ENCODE measurements at places on chromosomes 5 and 9.
A peak's percentile ranks its signal among the peaks of the same experiment; 100 is the strongest.

GRCh38 chr5:172862165-172862801, 28.2 kb downstream of the ERGIC1 start:
- no peak overlapping the region for H3K27ac ChIP-seq
- H3K36me3 ChIP-seq: peaks cover 27% of the 10 kb centered on the region
- DNase-seq: no peak
- no peak overlapping the region for H3K4me3 ChIP-seq

- DNase-seq: no peak
- H3K4me1 ChIP-seq: no peaks in the 10 kb centered on the region
- H3K27me3 ChIP-seq: no peaks in the 10 kb centered on the region
- no peak overlapping the region for H3K27ac ChIP-seq
- H3K4me3 ChIP-seq: no peak overlapping the region
Observed at GRCh38 chr5:176458904-176459561, 10.8 kb downstream of the FAF2 start.

DNA sequence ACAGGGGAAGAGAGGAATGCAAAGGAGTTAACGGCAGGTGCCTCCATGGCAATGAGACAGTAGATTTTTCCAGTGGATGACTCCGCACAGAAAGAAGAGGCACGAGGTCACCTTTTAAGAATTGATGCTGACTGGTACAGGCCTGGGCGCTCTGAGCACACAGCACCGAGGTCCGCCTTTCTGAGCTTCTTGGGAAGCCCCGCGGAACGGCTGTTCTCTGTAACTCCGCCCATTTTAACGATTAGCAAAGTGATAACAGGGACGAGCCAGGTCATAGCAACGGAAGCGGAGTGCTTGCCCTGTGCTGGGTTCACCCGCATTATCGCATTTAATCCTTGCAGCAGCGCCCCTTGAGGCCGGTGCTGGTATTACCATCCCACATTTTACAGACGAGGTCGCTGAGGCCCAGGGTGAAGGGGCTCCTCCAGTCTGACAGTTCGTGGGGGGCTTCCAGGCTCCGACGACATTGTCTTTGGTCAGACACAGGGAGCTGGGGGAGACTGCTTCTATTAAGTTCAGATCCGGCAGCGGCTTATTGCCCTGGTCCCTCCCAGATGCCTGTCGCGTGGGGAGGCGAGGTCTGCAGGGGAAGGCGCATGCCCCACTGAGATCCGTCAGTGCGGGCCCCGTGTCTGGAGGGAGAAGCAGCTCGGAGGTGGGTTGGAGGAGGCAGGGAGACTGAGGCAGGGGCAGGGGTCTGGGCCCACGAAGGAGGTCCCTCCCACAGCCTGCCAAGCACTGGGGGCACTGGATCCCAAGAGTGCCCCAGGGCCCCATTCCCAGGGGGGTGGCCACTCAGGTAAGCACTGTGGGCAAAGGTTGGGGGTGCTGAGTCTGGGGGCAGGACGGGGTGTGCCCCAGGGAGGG, 22.3 kb upstream of the HMCN2 start:
- no peaks in the 10 kb centered on the region for H3K27me3 ChIP-seq
- no peak overlapping the region for H3K27ac ChIP-seq
- no peak overlapping the region for H3K4me3 ChIP-seq
- peak; percentile 64 for DNase-seq
- H3K4me1 ChIP-seq: peaks cover 5% of the 10 kb centered on the region

GRCh38 chr5:122162100-122162638, 32.8 kb downstream of the ZNF474 start:
- H3K27me3 ChIP-seq: no peaks in the 10 kb centered on the region
- H3K4me3 ChIP-seq: no peak overlapping the region
- no peak overlapping the region for H3K27ac ChIP-seq
- H3K36me3 ChIP-seq: no peaks in the 10 kb centered on the region
- DNase-seq: no peak
- no peaks in the 10 kb centered on the region for H3K4me1 ChIP-seq

DNA sequence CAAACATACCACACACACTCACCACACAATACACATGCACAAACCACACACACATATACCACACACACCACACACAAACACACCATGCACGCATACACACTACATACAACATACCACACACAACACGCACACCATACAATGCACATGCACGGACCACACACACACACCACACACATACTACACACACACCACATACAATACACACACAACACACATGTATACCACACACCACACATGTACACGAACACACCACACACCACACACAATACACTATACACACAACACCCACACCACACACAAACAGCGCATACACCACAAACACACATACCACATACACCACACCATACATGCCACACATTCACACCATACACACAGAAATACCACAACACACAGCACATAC, 480.3 kb downstream of the DIRAS2 start:
- no peaks in the 10 kb centered on the region for H3K4me1 ChIP-seq
- H3K27ac ChIP-seq: no peak overlapping the region
- H3K27me3 ChIP-seq: no peaks in the 10 kb centered on the region
- H3K4me3 ChIP-seq: no peak overlapping the region
- no peaks in the 10 kb centered on the region for H3K36me3 ChIP-seq
- DNase-seq: no peak

- peaks cover 7% of the 10 kb centered on the region for H3K4me1 ChIP-seq
- no peaks in the 10 kb centered on the region for H3K27me3 ChIP-seq
- H3K27ac ChIP-seq: no peak overlapping the region
- no peaks in the 10 kb centered on the region for H3K36me3 ChIP-seq
- no peak overlapping the region for H3K4me3 ChIP-seq
Observed at GRCh38 chr9:114472765-114473446, 32.4 kb downstream of the WHRN start.

- peaks cover 47% of the 10 kb centered on the region for H3K36me3 ChIP-seq
- peak overlapping the region; percentile 65 for H3K27ac ChIP-seq
- H3K27me3 ChIP-seq: no peaks in the 10 kb centered on the region
- peaks cover 18% of the 10 kb centered on the region for H3K4me1 ChIP-seq
Observed at GRCh38 chr5:97009212-97009898, 73.5 kb downstream of the LNPEP start.

DNA sequence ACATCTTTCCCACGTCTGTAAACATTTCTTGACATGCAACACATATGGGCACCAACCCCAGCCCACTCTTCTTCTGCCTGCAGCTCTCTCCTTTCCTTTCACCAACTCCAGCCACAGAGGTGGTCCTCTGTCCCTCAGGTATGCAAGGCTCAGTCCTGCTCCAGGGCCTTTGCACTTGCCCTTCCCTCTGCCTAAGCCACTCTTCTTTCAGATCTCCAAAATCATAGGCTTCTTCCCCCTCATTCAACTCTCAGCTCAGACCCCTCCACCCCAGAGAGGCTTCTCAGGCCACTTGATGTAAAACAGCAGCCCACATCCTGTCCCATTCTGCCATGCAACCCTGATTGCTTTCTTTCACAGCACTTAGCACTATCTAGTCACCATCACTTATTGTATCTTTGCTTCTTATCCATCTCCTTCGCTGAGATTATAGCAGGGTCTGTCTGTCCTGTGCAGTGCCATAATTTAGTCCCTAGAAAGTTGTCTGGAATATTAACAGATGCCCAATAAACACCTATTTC, 3.4 kb downstream of the LIFR start:
- H3K36me3 ChIP-seq: no peaks in the 10 kb centered on the region
- no peak for DNase-seq
- peaks cover 15% of the 10 kb centered on the region for H3K4me1 ChIP-seq
- peaks cover 84% of the 10 kb centered on the region for H3K27me3 ChIP-seq

DNA sequence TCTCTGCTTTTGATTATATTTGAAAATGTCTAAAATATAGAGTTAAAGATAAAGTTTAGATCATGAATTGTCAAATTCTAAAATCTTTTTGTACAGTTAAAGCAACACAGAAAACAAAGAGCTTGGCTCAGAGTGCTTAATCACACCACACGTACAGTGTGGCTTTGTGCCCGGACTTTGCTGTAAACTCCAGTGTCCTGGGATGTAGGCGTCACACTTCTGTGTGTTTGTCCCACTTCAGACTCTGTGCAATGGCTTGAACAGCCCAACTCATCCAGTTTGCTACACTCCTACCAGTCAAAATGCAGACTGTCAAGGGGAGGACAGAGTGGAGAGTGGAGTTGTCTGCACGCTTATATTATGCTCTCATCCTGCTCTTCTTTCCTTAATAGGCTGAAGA, 45.3 kb downstream of the SMARCA2 start:
- no peaks in the 10 kb centered on the region for H3K4me1 ChIP-seq
- H3K27ac ChIP-seq: no peak overlapping the region
- no peaks in the 10 kb centered on the region for H3K27me3 ChIP-seq

DNA sequence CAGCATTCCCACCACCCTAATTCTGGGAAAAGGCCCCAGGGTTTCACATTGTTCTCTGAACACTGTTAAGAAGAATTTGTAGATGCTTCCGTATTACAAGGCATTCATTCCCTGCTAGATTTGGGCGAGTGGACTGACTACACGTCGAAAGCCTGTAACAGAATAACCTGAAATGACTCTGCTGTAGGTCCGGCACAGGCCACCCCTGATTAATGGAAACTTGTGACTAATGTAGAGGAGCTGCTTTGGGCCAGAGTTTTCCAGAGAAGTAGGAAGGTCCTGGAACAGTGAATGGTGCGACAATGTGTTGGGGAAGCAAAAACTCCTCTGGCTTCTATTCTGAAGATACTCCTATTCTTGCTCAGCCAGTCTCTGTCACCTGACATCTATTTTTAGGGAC, 87.6 kb downstream of the NR3C1 start:
- H3K4me3 ChIP-seq: no peak overlapping the region
- no peaks in the 10 kb centered on the region for H3K27me3 ChIP-seq
- peaks cover 13% of the 10 kb centered on the region for H3K36me3 ChIP-seq
- no peaks in the 10 kb centered on the region for H3K4me1 ChIP-seq
- H3K27ac ChIP-seq: no peak overlapping the region
- no peak for DNase-seq

- no peak overlapping the region for H3K4me3 ChIP-seq
- no peaks in the 10 kb centered on the region for H3K4me1 ChIP-seq
- no peaks in the 10 kb centered on the region for H3K27me3 ChIP-seq
- H3K36me3 ChIP-seq: no peaks in the 10 kb centered on the region
Observed at GRCh38 chr5:45643056-45643455, 53.1 kb downstream of the HCN1 start.

GRCh38 chr5:122730456-122730855, 44.4 kb upstream of the SNX2 start:
- no peak overlapping the region for H3K4me3 ChIP-seq
- H3K36me3 ChIP-seq: no peaks in the 10 kb centered on the region
- no peaks in the 10 kb centered on the region for H3K4me1 ChIP-seq
- H3K27ac ChIP-seq: no peak overlapping the region
- H3K27me3 ChIP-seq: no peaks in the 10 kb centered on the region

DNA sequence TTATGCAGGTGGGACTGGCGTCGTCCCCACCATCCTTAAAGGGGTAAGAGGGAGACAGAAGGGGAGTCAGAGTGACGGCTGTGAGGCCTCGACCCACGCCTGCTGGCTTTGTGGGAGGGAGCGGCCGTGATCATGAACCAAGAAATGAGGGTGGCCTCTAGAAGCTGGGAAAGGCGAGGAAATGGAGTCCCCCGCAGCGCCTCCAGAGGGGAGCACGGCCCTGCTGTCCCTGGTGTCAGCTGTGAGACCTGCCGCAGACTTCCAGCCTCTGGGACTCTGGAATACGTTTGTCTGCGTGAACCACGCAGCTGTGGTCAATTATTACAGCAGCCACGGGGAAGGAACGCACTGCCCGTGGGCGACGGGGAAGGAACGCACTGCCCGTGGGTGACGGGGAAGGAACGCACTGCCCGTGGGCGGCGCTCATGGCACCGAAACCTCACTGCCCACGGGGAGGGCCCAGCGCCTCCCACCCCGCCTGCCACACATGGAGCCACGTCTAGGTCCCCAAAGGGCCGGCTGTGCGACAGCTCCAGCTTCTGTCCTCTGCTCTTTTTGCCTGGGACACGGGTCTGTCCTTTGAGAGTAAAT, 108.8 kb upstream of the RAPGEF1 start:
- H3K36me3 ChIP-seq: no peaks in the 10 kb centered on the region
- H3K4me3 ChIP-seq: no peak overlapping the region
- H3K27me3 ChIP-seq: no peaks in the 10 kb centered on the region
- H3K27ac ChIP-seq: no peak overlapping the region

GRCh38 chr5:132109494-132110053, 36.0 kb downstream of the CSF2 start:
- peaks cover 23% of the 10 kb centered on the region for H3K4me1 ChIP-seq
- no peak overlapping the region for H3K27ac ChIP-seq

DNA sequence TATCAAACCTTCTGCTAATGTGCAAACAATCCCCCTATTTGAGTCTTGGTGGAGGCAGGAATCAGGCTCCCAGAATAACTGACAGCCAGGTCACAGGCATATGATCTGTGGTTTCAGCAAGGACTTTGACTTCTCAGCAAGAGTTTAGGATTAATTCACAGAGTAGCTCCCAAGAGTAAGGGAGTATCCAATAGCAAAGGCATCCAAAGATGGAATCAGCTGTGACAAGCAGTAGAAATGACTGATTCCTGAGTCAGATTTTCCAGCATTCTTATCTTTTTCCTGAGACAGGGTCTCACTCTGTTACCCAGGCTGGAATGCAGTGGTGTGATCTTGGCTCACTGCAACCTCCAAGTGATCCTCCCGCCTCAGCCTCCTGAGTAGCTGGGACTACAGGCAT, 108.3 kb downstream of the EPB41L4A start:
- no peak overlapping the region for H3K27ac ChIP-seq
- H3K4me3 ChIP-seq: no peak overlapping the region
- no peaks in the 10 kb centered on the region for H3K4me1 ChIP-seq

All from common myeloid progenitor, CD34-positive (primary cell).